ENCODE measurements at places on chromosomes 7 and 10. TPM values are rescaled to one million over a fixed set of nuclear protein-coding genes. Genes with fewer than 3 reads are reported as not detected.
A peak's percentile ranks its signal among the peaks of the same experiment; 100 is the strongest.

DNA sequence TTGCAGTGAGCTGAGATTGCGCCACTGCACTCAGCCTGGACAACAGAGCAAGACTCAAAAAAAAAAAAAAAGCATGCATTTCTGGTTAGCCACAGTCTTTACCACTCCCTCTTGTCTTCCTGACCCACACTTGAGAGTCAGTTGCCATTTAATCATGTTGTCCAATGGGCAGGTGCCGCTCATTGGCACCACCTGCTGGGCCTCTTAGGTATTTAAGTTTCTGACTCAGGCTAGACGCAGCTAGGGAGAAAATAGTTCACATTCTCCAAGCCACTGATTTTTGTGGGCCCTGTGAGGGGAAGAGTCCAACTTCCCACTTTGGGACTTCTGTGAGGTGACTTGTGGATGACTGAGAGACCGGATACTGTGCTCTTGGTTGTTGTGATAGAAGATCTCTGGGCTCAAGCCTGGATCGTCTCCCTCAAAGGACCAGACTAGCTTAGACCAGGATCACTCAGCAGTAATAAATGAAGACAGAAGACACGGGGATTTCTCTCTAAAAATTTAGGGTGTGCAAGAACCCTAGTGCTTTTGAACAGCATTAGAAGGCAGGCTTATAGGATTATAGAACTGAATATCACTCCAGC lies 26.8 kb upstream of the SORCS3 start:
- H3K36me3 ChIP-seq = no peaks in the 10 kb centered on the region
- H3K27me3 ChIP-seq = no peaks in the 10 kb centered on the region
- no peaks in the 10 kb centered on the region for H3K4me1 ChIP-seq
- no peak overlapping the region for H3K27ac ChIP-seq

Gene WNT16
- not detected for total RNA-seq

DNA sequence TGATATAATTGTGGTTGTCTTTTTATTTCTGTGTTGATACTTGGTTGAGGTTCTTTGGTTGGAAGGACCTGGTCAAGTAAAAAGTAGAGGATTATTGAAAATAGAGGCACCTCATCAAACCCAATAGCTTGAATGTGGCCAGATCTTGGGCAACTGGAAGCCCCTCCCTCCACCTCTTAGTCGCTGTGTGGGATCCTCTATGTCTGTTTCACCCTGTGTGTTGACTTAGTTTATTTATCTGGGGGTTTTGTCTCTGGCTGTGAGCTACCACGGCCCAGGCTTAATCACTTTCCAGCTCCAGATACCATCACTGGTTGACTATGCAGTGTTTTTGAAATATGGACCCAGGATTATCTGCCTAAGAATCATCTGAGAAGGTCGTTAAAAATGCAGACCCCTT lies 58.3 kb downstream of the AP3M1 start:
- H3K4me3 ChIP-seq = no peak overlapping the region
- DNase-seq = no peak
- no peaks in the 10 kb centered on the region for H3K27me3 ChIP-seq

DNA sequence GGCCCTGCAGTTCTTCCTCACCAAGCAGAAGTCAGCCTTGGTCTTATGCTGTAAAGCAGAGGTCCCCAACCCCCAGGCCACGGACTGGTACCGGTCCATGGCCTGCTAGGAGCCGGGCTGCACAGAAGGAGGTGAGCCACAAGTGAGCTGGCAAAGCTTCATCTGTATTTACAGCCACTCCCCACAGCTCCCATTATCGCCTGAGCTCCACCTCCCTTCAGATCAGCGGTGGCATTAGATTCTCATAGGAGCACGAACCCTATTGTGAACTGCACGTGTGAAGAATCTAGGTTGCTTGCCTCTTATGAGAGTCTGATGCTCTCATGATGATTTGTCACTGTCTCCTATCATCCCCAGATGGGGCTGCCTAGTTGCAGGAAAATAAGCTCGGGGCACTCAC lies 87.6 kb upstream of the NEBL start:
- H3K27me3 ChIP-seq = no peaks in the 10 kb centered on the region
- H3K27ac ChIP-seq = no peak overlapping the region
- no peak for DNase-seq
- no peaks in the 10 kb centered on the region for H3K36me3 ChIP-seq
- no peak overlapping the region for H3K4me3 ChIP-seq

DNA sequence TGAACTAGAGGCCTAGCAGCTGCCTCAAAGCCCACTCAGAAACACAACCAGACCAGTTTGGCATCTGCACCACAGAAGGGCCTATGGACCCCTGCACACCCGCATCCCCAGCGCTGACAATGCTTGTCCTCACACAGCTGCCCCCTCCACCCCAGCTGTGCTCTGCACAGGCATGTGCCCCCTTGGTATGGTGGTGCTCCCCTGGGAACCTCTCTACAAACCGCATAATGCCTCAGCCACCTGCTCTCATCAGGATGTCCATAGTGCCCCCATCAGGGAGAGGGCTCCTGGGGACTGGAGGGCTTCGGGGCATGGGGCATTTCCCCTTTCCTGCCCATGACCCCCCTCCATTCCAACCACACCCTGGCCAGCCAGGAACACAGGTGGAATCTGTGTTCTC lies 347.5 kb downstream of the GRID1 start:
- no peak overlapping the region for H3K4me3 ChIP-seq
- no peak overlapping the region for H3K27ac ChIP-seq
- no peaks in the 10 kb centered on the region for H3K4me1 ChIP-seq

Gene AGAP5
- total RNA-seq = 4.8 TPM

GRCh38 chr10:33123680-33124079 lies 165.7 kb upstream of the ITGB1 start:
- H3K27me3 ChIP-seq = no peaks in the 10 kb centered on the region
- no peak overlapping the region for H3K4me3 ChIP-seq
- H3K27ac ChIP-seq = no peak overlapping the region
- DNase-seq = no peak
- no peaks in the 10 kb centered on the region for H3K36me3 ChIP-seq

- H3K27ac ChIP-seq = no peak overlapping the region
- no peaks in the 10 kb centered on the region for H3K36me3 ChIP-seq
- H3K4me3 ChIP-seq = no peak overlapping the region
Observed at GRCh38 chr7:80984619-80985018, 65.8 kb upstream of the SEMA3C start.

Gene VKORC1L1
- total RNA-seq = 26.0 TPM

Gene KLF14
- total RNA-seq = not detected

- H3K27ac ChIP-seq = no peak overlapping the region
- no peak overlapping the region for H3K4me3 ChIP-seq
- H3K4me1 ChIP-seq = peaks cover 17% of the 10 kb centered on the region
- no peaks in the 10 kb centered on the region for H3K27me3 ChIP-seq
- H3K36me3 ChIP-seq = no peaks in the 10 kb centered on the region
Observed at GRCh38 chr10:12500381-12501303, 151.3 kb downstream of the CAMK1D start.

DNA sequence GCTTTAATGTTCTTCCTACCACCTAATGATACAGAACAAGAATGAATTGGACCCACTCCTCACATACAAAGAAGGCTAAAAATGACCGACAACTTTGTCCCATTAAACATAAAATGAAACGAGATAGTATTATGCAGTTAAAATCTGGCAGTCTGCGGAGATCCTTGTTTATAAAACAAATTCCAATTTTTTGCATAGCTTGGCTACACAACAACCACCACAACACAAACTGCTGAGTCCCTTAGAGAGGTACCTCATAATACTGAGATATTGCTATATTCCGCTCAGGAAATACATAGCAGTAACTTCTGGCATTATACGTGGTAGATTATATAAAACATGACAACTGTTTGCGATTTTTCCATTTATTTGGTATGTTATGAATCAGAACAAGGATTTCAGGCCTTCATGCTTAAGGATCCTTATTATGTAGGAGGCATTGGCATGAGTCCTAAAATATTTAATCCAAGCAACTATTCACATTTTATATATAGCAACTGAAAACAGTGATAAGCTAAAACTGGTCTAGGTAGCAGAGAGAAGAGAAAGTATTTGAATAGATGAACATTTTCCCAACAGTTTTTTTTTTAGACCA lies 96.0 kb downstream of the ANK3 start:
- H3K27ac ChIP-seq = no peak overlapping the region
- no peaks in the 10 kb centered on the region for H3K27me3 ChIP-seq
- no peaks in the 10 kb centered on the region for H3K4me1 ChIP-seq
- no peaks in the 10 kb centered on the region for H3K36me3 ChIP-seq

DNA sequence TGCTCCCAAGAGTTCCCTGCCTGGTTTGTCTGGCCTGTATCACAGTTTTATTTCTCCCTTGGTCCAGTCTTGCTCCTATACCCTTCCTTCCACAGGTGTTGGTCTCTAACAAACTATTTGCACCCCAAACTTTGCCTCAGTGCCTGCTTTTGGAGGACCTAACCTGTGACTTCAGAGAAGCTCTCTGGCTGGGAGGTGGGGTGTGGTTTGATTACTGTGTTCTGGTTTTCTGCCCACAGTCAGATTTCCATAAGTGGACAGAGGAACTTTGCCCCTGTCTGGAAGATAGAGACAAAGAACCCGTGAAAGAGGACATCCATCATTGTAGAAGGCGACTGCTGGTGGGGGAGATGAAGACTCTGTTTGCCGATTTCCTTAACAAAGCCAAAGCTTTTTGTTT lies 55.8 kb upstream of the TRIL start:
- H3K27ac ChIP-seq = no peak overlapping the region
- H3K4me3 ChIP-seq = no peak overlapping the region
- no peaks in the 10 kb centered on the region for H3K27me3 ChIP-seq
- no peaks in the 10 kb centered on the region for H3K4me1 ChIP-seq
- no peak for DNase-seq

GRCh38 chr10:128324058-128324827 lies 198.0 kb upstream of the MKI67 start:
- no peaks in the 10 kb centered on the region for H3K4me1 ChIP-seq
- no peak for DNase-seq
- H3K27ac ChIP-seq = no peak overlapping the region
- H3K4me3 ChIP-seq = no peak overlapping the region
- no peaks in the 10 kb centered on the region for H3K27me3 ChIP-seq
- H3K36me3 ChIP-seq = no peaks in the 10 kb centered on the region

DNA sequence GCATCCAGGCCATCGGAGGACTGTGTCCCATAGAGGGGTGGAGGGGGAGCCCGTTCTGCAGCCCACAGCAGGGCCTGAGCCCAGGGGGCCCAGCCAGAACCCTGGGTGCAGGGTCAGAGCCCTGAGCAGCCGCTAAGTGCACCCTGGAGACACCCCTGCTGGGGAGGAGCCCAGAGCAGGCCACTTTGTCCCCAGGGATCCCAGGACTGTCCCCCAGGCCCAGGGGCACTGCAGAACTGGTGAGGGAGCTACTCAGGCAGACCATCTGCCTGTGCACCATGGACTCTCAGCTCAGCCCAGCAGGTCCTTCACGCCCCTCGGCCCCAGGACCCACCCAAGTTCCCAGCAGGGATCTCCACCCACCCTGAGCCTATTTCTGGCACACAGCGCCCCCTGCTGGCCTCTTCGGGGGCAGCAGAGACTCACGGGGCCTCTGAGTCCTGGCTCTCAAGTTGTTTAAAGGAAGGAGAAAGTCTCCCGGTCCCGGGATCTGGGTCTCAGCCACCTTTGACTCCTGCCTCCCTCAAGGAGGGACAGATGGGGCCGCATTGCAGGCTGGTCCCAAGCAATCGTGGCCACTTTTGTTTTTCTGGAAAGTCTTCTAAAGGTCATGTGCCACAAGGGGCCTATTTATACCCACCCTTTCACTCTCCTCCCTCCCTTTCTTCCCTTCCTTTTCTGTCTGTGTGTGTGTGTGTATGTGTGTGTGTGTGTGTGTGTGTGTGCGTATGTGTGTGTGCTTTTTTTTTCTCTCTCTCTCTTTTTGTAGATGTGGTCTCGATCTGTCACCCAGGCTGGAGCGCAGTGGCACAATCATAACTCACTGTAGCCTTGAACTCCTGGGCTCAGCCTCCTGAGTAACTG lies 90.3 kb downstream of the MYL10 start:
- DNase-seq = peak; percentile 60
- no peaks in the 10 kb centered on the region for H3K4me1 ChIP-seq
- H3K27me3 ChIP-seq = no peaks in the 10 kb centered on the region
- no peaks in the 10 kb centered on the region for H3K36me3 ChIP-seq

Gene IQCE
- 23.2 TPM for total RNA-seq

Gene PRTFDC1
- total RNA-seq = 16.0 TPM

- H3K27me3 ChIP-seq = no peaks in the 10 kb centered on the region
- H3K27ac ChIP-seq = no peak overlapping the region
- H3K4me3 ChIP-seq = no peak overlapping the region
- H3K36me3 ChIP-seq = no peaks in the 10 kb centered on the region
- H3K4me1 ChIP-seq = no peaks in the 10 kb centered on the region
- peak; percentile 46 for DNase-seq
Observed at GRCh38 chr7:101804967-101805366, 12.5 kb upstream of the CUX1 start.

Gene AGBL3
- total RNA-seq = 0.98 TPM

Gene CNPY1
- not detected for total RNA-seq

DNA sequence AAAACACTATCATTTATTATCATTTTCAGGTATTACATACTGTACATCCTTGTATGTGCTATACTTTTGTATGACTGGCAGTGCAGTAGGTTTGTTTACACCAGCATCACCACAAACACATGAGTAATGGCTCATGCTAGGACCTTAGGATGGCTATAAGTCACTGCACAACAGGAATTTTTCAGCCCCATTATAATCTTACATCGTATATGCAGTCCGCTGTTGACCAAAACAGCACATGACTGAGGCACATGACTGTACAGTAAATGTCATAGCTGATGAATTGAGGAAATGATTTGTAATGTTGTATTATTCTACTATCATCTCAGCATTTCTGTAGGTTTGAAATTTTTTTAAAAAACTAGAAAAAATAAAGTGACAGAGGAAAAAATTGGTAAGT lies 38.6 kb downstream of the BPGM start:
- peaks cover 4% of the 10 kb centered on the region for H3K36me3 ChIP-seq
- H3K4me3 ChIP-seq = no peak overlapping the region
- H3K4me1 ChIP-seq = no peaks in the 10 kb centered on the region

GRCh38 chr7:30920584-30921539 lies 9.2 kb downstream of the AQP1 start:
- H3K27me3 ChIP-seq = no peaks in the 10 kb centered on the region
- no peak overlapping the region for H3K27ac ChIP-seq
- H3K4me3 ChIP-seq = no peak overlapping the region
- no peaks in the 10 kb centered on the region for H3K4me1 ChIP-seq
- H3K36me3 ChIP-seq = no peaks in the 10 kb centered on the region

- DNase-seq = no peak
- H3K36me3 ChIP-seq = no peaks in the 10 kb centered on the region
- H3K27ac ChIP-seq = peak overlapping the region; percentile 18
- no peak overlapping the region for H3K4me3 ChIP-seq
Observed at GRCh38 chr10:24382596-24382978, 173.6 kb downstream of the KIAA1217 start.

DNA sequence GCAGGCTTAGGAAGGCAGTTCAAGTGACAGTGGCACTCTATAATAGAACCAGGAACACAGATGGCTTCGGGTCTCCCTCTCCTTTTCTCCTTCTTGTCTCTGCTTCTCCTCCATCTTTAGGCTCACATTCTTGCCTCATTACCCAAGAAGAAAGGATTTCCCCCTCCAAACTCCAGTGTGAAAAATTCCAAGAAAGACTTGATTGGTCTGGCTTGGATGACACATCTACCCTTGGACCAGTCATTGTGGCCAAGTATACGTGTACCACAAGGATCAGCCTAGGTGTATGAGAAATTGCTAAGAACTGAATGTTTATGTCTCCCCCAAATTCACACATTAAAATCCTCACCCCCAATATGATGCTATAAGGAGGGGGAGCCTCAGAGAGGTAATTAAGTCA lies 53.9 kb downstream of the PRTFDC1 start:
- H3K36me3 ChIP-seq = no peaks in the 10 kb centered on the region
- H3K27me3 ChIP-seq = no peaks in the 10 kb centered on the region
- no peak overlapping the region for H3K27ac ChIP-seq

Data from colonic mucosa (tissue), 4 donors.